ENCODE measurements at places on chromosomes 13 and 19. TPM values are rescaled to one million over a fixed set of nuclear protein-coding genes. Genes with fewer than 3 reads are reported as not detected.

Gene HTR2A
- total RNA-seq, result 1.4 TPM

Gene TLE6
- total RNA-seq, result 0.93 TPM

GRCh38 chr19:34508540-34508939, 27.0 kb downstream of the WTIP start:
- DNase-seq, result no peak

DNA sequence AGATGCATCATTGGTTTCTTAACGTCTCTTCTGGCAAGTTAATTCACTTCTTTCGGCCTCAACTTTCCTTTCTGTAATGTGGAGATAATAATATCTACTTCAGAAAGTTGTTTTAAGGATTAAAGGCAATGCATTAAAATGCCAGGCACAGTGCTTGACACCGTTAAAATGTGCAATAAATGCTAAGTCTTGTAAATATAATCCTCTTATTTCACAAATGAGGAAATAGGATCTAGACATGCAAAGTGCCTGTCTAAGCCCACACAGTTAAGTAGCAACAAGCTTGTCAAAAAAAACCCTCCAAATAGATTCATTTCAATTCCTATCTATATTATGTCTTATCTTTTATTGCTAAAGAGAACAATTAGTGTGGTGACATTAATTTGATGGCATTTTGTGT, 86.4 kb upstream of the TSC22D1 start:
- DNase-seq, result no peak

- DNase-seq, result no peak
These were observed 43.9 kb upstream of the TSC22D1 start for GRCh38 chr13:44620057-44620456.

GRCh38 chr19:33865306-33865705, 68.6 kb downstream of the KCTD15 start:
- peak; percentile 30 for DNase-seq

GRCh38 chr13:21118180-21118579, 56.8 kb upstream of the LATS2 start:
- no peak for DNase-seq

DNA sequence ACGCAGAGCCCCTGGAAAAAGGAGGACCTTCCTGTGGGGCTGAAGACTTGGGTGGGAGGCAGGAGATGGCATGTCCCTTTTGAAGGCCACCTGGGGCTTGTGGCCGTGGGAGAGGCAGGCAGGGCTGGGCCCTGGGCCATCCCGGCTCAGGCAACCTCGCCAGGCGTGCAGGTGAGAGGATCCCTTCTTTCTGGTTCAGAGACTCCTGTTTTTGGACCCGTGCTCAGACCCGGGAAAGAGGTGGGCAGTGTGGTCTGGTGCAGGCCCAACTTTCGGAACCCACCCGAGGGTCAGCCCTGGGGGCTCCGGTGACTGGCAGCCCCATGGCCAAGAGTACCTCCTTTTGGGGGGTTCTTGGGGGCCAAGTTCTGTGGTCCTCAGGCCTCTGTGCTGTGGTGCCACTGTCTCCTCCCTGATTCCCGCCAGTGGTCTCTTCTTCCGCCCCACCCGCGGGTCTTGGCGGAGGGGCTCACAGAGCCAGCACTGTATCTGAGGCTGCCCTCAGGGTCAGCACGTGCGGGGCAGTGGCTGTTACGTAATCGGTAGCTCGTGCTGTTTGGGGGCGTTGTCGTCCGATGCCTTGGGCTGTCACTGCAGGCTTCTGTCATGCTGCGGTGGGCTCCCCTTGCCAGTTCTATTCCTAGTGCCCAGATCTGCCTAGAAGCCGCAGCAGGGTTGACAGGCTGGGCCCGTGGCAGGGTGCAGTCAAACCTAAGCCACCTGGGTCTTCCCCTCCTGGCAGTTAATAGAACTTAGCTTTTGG, 42.7 kb downstream of the KDM4B start:
- DNase-seq, result no peak

GRCh38 chr13:99859178-99860177, 112.1 kb downstream of the ZIC5 start:
- DNase-seq, result no peak

DNA sequence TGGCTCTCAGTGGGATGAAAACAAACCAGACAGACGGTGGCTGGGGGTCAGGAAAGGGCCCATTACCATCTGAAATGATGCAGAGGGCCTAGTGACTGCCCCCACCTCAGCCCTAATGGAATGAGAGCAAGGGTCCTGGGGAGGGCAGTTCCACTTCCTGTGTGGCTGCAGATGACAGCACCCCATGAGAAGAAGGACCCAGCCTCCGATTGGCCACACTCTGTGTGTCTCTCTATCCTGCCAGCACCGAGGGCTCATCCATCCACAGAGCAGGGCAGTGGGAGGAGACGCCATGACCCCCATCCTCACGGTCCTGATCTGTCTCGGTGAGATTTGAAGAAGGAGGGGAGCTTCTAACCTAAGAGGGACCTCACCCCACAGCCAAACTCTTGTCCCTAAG, 498 bp downstream of the LILRB1 start:
- no peak for DNase-seq

GRCh38 chr19:34224996-34225658, 29.2 kb upstream of the GARRE1 start:
- no peak for DNase-seq

- DNase-seq, result no peak
These were observed 12.3 kb downstream of the ZNF507 start for GRCh38 chr19:32357720-32358119.
